ENCODE measurements at places on chromosomes 2 and 18.

GRCh38 chr2:236169151-236169721 is 1.1 kb upstream of the GBX2 start:
- DNase-seq, result no peak

DNA sequence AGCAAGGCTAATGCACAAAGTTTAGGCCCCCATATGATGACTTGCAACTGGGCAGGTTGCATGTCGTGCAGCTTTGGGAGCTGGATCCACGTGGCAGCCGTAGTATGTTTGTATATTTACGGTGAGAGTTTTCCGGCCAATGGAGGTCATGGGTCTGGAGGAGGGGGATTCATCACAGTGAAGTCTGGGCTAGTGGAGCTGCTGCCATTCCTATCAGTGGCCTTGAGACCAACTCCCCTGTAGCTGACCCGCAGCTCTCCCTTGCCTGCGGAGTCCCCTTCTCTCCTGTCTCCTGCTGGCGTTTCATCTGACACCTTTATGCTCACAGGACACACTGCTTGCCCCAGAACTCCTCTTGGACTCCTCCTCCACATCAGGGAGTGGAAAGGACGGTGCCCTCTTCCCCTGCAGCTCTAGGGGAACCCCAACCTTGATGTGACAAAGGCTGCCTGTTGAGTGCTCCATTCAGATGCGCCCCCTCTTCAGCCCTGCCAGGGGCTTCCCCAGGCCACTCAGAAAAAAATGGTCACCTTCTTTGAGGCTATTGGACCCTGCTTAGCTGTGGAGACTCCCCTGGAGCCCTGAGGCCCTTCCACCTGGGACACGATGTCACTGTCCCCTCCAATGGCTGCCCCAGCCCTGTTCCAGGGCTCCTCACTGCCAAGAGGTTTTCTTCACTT is 121.7 kb downstream of the PXDN start:
- DNase-seq, result no peak

- DNase-seq, result no peak
These were observed 26.9 kb upstream of the SLC66A3 start for GRCh38 chr2:11128243-11128951.

DNA sequence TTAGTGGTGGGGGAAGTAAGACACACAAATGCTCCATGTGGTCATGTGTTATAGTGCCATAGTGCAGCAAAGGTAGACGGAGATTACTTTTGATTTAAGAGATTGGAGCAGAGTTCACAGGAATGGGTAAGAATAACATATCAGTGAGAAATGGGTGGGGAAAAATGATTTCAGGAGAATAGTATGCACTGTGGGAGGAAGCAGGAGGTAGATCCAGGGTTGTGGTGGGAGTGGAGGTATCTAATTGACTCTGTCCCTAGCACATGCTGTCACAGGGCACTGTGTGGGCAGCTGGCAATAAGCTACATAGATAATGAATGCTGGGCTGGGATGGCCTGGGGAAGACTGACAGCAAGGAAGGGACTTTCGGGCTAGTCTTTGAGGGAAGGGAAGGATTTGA is 65.3 kb downstream of the STAT1 start:
- DNase-seq, result no peak

GRCh38 chr18:25873833-25874232 is 216.6 kb downstream of the SS18 start:
- no peak for DNase-seq

GRCh38 chr18:77524909-77525308 is 275.3 kb downstream of the GALR1 start:
- no peak for DNase-seq

DNA sequence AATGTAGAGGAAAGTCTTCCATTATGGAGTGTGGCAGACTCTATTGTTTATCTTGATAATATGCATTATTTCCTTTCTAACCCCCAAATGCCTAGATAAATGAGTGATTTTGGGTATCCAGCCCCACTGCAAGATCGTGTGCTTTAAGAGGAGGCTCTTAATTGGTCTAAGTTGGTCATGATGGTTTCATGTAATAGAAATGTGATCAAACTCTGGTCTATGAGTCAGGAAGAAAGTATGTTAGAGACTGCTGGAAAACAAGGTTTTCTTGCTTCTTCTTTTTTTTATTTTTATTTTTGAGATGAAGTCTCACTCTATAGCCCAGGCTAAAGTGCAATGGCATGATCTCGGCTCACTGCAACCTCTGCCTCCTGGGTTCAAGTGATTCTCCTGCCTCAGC is 344.5 kb upstream of the TNP1 start:
- no peak for DNase-seq

- DNase-seq, result no peak
These were observed 109.1 kb upstream of the PID1 start for GRCh38 chr2:229380101-229380625.

DNA sequence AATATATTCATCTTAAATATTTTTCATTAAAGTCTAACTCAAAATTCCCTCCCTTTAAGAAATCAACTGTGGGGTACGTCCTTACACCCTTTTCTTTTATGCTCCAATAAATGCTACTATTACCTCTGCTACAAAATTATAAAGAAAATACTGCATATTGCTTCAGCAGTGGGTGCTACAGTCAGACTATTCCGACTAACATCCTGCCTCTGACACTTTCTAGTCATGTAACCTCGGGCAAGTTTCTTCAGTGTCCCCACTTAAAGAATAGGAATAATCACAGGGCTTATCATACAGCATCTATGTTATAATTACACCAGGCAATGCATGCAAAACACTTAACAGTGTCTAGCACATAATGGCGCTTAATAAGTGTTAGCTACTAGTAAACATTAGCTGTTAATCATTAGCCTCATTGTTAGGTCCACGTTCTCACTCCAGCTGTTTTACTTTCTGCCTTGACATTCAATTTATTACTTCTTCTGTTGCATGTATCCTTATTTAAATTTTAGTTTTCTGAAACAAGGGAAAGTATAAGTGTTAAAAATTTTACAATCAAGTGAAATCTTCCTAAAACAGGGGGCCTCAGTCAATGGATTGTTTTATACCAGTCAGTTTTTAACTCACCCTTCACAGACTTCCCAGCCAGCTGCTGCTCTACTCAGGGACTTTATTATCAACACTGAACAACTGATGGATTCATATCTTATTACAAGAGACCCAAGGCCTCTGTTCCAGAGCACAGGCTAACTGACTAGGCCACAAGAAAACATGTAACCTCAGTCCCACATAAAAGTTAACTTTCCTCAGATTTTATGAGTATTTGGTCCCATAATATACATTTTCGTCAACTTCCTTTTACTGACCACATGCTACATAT is 54.0 kb downstream of the CLASP1 start:
- DNase-seq, result no peak

GRCh38 chr2:235095569-235095968 is 143.8 kb downstream of the SH3BP4 start:
- no peak for DNase-seq

DNA sequence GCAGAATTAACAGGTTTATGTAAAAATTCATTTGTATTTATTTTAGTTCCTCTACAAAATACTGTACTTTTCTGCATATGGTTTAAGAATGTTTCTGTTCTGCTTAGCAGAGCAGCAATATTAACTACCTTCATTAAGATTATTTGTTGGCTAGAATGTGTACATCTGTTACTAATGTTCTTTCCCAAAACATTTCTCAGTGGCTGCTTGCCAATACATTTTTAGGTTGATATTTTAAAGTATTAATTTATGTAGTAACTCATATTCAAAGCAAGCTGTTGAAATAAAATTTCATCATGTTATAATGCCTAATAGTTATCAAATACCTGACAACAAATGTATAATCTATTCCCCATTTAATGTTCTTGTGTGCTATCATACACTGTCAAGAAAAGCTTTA is 40.3 kb downstream of the PRKD3 start:
- no peak for DNase-seq

DNA sequence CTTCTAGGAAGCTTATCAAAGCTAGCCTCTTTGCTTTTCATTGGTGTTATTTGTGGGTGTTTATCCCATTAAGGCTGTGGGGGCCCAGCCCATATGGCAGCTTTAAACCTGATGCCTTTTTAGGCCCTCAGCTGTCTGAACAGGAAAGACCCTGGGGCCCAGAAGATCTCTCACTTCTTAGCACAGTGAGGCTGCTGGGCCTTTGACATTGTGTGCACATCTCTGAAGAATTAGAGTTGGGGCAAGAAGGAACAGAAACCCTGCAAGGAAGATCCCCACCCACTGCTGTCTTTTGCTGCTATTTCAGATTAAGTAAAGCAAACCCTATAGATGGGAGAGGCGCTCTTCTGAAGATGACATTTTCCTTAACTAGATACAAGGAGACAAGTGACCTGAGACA is 250.0 kb downstream of the SMAD2 start:
- DNase-seq, result no peak

DNA sequence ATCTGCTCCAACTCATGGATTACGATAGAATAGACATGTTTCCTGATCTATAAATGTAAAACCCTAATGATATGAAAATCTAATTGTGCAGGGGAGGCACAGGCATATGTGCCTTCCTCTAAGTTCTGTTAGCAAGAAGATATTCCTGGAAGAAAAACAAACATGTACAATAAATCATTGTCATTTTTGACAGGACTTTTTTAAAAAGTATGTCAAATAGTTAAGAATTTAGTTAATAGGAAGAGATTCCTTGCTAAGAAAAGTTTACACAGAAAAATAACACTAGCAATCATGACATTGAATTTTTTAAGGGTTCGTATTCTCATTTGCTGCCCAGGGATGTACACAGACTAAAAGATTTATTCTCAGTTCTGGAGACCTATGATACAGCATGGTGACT is 15.3 kb upstream of the CREB1 start:
- no peak for DNase-seq

GRCh38 chr2:223626716-223627115 is 24.6 kb upstream of the SCG2 start:
- no peak for DNase-seq

DNA sequence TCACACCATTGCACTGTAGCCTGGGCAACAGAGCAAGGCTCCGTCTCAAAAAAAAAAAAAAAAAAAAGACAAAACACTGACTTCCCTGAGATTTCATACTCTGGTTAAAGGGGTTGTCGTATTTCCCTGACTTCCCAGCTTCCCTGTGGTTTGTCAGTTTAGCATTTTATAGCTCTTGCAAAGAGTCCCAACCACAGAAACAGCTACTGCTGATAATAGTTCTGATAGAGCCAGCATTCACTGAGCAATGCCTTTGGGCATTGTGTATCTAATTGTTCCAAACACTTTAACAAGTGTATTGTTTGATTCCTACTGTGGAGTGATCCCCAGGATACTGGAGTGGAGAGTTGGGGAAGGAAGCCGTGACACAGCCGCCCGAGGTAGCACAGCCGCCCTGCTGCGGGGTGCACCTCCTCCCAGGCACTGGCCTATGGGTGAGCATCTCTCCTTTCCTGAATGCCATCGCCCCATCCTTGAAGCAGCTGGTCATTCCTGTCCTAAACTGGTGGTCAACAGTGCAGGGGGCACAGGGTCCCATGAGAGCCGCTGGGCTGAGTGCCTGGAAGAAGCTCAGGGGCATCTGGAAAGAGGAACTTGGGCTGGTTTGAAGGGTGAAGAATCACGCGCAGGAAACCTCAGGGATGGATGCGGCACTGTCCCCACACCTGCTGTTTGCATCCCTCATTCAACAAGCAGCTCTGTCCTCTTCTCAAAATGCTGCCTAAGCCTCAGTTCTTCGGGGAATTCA is 81.0 kb upstream of the TMEM18 start:
- no peak for DNase-seq

- no peak for DNase-seq
These were observed 815.5 kb downstream of the EPHA4 start for GRCh38 chr2:220756653-220757052.

DNA sequence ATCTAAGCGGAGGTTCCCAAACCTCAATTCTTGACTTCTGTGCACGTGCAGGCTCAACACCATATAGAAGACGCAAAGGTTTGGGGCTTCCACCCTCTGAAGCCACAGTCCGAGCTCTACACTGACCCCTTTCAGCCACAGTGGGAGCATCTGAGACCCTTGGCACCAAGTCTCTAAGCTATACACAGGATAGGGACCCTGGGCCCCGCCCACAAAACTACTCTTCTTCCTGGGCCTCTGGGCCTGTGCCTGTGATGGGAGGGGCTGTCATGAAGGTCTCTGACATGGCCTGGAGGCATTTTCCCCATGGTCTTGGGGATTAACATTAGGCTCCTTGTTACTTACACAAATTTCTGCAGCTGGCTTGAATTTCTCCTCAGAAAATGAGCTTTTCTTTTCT is 1374.1 kb upstream of the NXPH2 start:
- no peak for DNase-seq

GRCh38 chr2:86433137-86433536 is 8.0 kb upstream of the KDM3A start:
- no peak for DNase-seq

GRCh38 chr2:189657867-189658266 is 3.4 kb upstream of the ASNSD1 start:
- DNase-seq, result no peak

GRCh38 chr2:27802547-27802946 is 31.0 kb downstream of the MRPL33 start:
- no peak for DNase-seq

GRCh38 chr2:237541243-237541642 is 25.1 kb upstream of the PRLH start:
- no peak for DNase-seq

- DNase-seq, result no peak
These were observed 19.8 kb downstream of the RNF103 start for GRCh38 chr2:86603905-86604304.

GRCh38 chr2:162126111-162126519 is 25.9 kb downstream of the GCG start:
- no peak for DNase-seq

GRCh38 chr2:51120754-51121280 is 88.9 kb upstream of the NRXN1 start:
- DNase-seq, result no peak

- DNase-seq, result no peak
These were observed 139.9 kb upstream of the EPAS1 start for GRCh38 chr2:46157072-46157965.

GRCh38 chr2:241008711-241009121 is 10.3 kb downstream of the SNED1 start:
- DNase-seq, result no peak

DNA sequence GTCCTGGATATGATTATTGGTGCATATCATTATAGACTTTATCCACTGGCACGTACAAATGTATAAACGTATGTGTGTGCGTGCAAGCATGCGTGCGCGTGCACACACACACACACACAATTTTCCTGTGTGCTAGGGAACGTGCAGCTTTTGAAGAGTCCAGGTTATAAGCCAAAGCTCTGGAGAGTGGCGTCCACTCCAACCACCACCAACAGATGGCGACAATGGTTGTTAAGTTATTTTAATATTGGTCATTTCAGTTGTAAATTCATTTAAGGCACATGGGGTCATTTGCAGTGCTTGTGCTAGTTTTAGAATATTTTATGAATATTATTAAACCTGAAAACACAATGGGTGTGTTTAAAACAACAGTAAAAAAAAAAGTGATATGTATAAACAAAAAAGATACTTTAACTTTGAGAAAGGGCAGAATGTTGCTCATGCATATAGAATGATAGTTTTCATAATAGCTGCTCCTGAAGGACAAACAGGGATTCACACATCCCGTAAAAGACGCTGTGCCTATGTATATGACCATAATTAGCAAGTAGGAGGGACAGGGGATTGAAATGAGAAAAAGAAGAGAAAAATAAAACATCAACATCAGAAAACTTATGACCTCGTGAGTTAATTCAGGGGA is 124.2 kb upstream of the ITGB6 start:
- DNase-seq, result peak; percentile 11

- DNase-seq, result no peak
These were observed 55.8 kb upstream of the REV1 start for GRCh38 chr2:99545604-99546003.

GRCh38 chr2:28449488-28450395 is 46.1 kb upstream of the PLB1 start:
- DNase-seq, result no peak
